ENCODE measurements at places on chromosomes 16 and 17. TPM values are rescaled to one million over a fixed set of nuclear protein-coding genes. Genes with fewer than 3 reads are reported as not detected.

Gene FSCN2
- polyA plus RNA-seq: 1.6 TPM

Gene NOD2
- 0.53 TPM for polyA plus RNA-seq

GRCh38 chr17:20925091-20925490, 117.7 kb downstream of the USP22 start:
- H3K27ac ChIP-seq: peak overlapping the region; percentile 35
- no peak overlapping the region for H3K4me3 ChIP-seq
- no peak for DNase-seq
- no peaks in the 10 kb centered on the region for H3K36me3 ChIP-seq
- peaks cover 2% of the 10 kb centered on the region for H3K4me1 ChIP-seq

DNA sequence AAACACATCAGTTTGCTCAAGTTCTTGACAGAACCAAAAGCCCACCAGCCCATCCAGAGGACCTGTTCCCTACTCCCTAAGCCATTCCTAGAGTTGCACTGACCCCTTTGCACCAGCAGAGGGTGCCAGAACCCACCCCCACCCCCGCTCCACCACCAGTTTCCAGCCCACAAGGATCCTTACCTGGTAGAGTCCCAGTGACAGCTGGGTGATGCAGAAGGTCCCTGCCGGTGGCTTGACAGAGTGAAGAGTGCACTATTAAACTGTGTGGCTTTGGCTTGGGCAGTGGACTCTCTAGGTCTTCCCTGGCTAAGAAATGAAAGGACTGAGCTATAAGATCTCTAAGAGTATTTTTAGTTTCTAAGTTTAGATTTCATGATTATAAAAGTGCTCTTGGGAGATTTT, 73.3 kb upstream of the MTMR4 start:
- peak; percentile 13 for DNase-seq
- no peaks in the 10 kb centered on the region for H3K27me3 ChIP-seq
- no peaks in the 10 kb centered on the region for H3K36me3 ChIP-seq

DNA sequence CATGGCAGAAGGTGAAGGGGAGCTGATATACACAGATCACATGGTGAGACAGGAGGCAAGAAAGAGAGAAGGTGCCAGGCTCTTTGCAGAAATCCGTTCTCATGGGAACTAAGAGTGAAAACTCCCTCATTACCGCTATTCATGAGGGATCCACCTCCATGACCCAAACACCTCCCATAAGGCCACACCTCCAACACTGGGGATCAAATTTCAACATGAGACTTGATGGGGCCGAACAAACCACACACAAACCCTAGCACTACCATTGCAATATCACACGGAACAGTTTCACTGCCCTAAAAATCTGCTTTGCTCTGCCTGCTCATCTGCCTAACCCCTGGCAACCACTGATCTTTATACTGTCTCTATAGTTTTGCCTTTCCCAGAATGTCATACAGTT, 34.8 kb downstream of the C17orf67 start:
- H3K4me1 ChIP-seq: no peaks in the 10 kb centered on the region
- no peak overlapping the region for H3K4me3 ChIP-seq

Gene SMPD3
- polyA plus RNA-seq: 1.6 TPM

DNA sequence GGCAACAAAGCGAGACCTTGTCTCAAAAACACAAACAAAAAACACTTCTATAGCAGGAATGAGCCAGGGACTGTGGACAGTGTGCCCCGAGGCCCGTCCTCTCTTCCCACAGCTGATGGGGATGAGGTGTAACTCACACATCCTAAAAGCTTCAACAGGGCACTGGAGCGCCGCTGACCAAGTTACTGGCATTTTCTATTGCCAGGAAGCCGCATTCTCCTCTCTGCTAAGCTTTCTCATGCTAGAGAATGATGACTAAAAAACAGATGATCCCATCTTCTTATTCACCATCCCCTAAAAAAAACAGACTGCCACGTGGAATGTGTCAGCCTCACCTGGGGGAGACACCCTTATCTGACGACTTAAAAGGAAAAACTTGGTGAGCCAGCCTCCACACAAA, 16.3 kb downstream of the CARHSP1 start:
- H3K36me3 ChIP-seq: no peaks in the 10 kb centered on the region
- H3K4me3 ChIP-seq: no peak overlapping the region
- DNase-seq: no peak
- peaks cover 10% of the 10 kb centered on the region for H3K4me1 ChIP-seq
- H3K27ac ChIP-seq: no peak overlapping the region

DNA sequence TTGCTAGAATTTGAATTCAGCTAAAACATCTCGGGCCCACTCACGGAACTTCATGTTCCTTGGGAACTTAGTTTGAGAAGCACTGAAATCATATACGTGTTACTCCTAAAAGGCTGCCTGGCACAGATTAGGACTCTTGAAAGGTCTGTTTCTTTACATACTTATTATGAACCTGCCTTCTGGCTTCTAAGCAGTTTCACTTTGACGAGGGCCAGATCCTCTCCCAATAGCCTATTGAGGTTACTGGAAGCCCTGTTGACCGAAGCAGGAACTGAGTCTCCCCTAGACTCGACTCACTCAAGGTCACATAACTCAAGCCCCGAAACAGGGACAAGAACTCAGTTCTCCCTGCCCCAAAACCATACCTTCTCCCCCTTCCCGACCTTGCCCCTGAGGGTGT, 121.9 kb upstream of the PLCG2 start:
- H3K4me1 ChIP-seq: peaks cover 25% of the 10 kb centered on the region
- no peak for DNase-seq
- no peaks in the 10 kb centered on the region for H3K27me3 ChIP-seq
- no peaks in the 10 kb centered on the region for H3K36me3 ChIP-seq
- H3K27ac ChIP-seq: peak overlapping the region; percentile 78

- no peaks in the 10 kb centered on the region for H3K4me1 ChIP-seq
- no peaks in the 10 kb centered on the region for H3K36me3 ChIP-seq
- no peak overlapping the region for H3K4me3 ChIP-seq
- no peak overlapping the region for H3K27ac ChIP-seq
- DNase-seq: no peak
Observed at GRCh38 chr17:3039736-3040135, 23.7 kb downstream of the OR1D5 start.

DNA sequence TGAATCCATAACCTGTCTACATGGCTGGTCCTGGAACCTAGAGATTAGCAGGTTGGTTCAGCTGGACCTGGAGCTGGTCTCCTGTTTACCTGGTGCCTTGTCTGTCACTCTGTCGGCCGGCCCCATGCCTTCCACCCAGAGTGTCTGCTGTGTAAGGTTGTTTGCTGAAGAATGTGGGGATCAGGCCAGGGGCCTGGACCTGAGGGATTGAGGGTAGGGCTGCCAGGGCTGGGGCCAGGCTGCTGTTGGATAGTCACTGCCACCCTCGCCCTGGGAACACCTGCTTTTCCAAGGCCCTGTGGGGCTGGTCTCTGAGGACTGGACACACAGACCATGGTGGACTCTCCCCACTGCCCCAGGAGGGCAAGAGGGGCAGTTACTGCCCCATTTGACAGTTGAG, 1.4 kb downstream of the NHERF2 start:
- no peaks in the 10 kb centered on the region for H3K36me3 ChIP-seq
- no peaks in the 10 kb centered on the region for H3K27me3 ChIP-seq
- no peak overlapping the region for H3K4me3 ChIP-seq

- H3K27me3 ChIP-seq: no peaks in the 10 kb centered on the region
- H3K4me3 ChIP-seq: no peak overlapping the region
- no peak overlapping the region for H3K27ac ChIP-seq
- peaks cover 8% of the 10 kb centered on the region for H3K4me1 ChIP-seq
- no peaks in the 10 kb centered on the region for H3K36me3 ChIP-seq
- peak; percentile 77 for DNase-seq
Observed at GRCh38 chr17:57597531-57598453, 147.3 kb downstream of the CCDC182 start.

Gene UMOD
- polyA plus RNA-seq: not detected

- no peak for DNase-seq
- H3K27me3 ChIP-seq: peaks cover 10% of the 10 kb centered on the region
- no peaks in the 10 kb centered on the region for H3K36me3 ChIP-seq
- H3K4me1 ChIP-seq: peaks cover 5% of the 10 kb centered on the region
- no peak overlapping the region for H3K27ac ChIP-seq
Observed at GRCh38 chr16:88940862-88941817, 35.9 kb downstream of the CBFA2T3 start.

DNA sequence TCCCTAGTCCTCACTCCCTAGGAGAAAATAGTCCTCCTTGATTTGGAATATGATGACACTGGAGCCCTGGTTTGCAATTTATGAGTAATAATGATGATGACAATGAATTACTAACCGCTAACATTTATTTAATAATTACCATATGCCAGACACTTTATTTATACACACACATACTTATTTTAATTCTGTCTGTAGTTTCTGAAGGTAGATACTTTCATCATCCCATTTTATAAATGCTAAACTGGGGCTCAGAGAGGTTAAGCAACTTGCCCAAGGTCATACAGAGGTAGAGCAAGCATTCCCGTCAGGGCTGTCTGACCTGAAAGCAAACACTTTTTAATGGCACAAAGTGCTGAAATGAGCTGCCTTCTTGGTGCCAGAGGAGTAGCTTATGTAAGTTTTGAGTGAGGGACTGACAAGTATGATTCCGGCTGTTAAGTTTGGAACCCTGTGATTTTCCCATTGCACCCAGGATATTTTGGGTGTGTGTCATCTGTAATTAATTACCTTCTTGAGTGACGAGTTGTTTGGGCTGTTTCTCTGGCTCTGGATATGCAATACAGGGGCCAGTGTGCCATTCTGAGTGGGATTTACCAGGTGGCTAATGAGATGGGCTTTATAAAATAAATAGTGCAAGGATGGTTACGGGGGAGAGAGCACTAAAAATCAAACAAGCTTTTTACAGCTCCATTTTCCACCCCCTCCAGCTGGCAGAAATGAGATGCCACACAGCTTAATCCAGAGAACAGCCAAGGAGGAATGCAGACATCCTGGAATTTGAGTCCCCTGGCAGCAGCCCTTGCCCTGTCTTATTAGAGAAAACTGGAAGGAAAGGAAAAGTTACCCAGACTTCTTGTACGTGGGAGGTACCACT, 211.8 kb downstream of the SNX29 start:
- no peak for DNase-seq
- no peak overlapping the region for H3K27ac ChIP-seq
- no peak overlapping the region for H3K4me3 ChIP-seq
- H3K27me3 ChIP-seq: no peaks in the 10 kb centered on the region
- no peaks in the 10 kb centered on the region for H3K4me1 ChIP-seq

- H3K4me1 ChIP-seq: peaks cover 18% of the 10 kb centered on the region
- H3K27me3 ChIP-seq: no peaks in the 10 kb centered on the region
- no peak overlapping the region for H3K4me3 ChIP-seq
- H3K27ac ChIP-seq: no peak overlapping the region
- H3K36me3 ChIP-seq: no peaks in the 10 kb centered on the region
Observed at GRCh38 chr17:27631411-27631760, 398 bp downstream of the LGALS9 start.

Gene KRT40
- not detected for polyA plus RNA-seq

DNA sequence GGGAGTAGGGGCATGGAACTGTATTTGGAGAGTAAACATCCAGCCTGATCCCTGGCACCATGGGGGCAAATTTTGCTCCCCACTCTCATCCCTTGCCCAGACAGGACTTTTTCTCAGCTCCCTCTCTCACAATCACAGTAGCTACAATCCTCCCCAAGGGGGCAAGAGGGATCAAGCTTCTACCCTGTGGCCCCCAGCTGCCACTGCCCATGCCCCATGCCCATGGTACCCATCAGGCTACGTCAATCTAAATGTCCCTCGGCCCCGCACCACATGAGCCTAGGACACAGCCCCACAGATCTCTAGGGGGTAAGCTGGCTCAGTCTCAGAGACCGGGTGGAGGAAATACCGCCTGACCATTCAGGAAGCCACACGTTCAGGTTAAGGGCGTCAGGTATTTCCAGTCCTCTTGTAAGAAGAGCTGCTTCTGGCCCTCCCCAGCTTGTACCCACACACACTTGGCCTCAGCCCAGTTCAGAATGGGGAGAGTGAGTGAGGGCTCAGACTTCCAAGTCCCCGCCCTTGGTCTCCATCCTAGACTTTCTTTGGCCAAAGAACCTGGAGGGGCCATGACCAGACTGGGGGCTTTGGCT, 1.8 kb downstream of the CACNB1 start:
- no peak overlapping the region for H3K27ac ChIP-seq
- no peaks in the 10 kb centered on the region for H3K36me3 ChIP-seq
- peaks cover 6% of the 10 kb centered on the region for H3K4me1 ChIP-seq
- H3K27me3 ChIP-seq: no peaks in the 10 kb centered on the region

DNA sequence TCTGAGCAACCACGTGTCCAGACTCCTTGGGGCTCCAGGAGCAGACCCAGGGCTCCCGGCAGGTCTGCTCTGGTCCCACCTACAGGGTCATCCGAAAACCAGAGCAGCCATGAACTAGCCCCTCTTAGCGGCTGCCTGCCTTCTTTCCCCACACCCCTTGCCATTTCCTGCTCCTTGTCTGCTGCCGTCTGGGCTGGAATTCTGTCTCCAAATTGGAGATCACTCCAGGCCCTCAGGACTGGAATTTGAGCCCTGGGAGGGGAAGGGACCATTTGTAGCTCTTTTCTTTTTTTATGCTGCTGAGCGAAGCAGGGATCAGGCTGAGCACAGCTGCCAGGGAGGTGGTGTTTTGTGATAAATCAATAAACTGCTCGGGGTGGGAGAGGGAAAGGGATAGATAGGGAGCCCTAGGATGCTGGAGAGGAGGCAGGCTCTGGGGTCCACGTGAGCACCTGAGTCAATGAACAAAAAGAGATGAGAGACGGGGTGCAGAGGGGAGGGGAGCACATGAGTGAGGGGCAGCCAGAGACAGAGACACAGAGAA, 257.5 kb downstream of the ENGASE start:
- DNase-seq: no peak
- no peaks in the 10 kb centered on the region for H3K36me3 ChIP-seq
- H3K4me1 ChIP-seq: no peaks in the 10 kb centered on the region
- H3K27ac ChIP-seq: no peak overlapping the region

- no peak overlapping the region for H3K4me3 ChIP-seq
- H3K4me1 ChIP-seq: no peaks in the 10 kb centered on the region
- no peaks in the 10 kb centered on the region for H3K36me3 ChIP-seq
- H3K27me3 ChIP-seq: no peaks in the 10 kb centered on the region
- H3K27ac ChIP-seq: no peak overlapping the region
Observed at GRCh38 chr17:49216953-49217650, 6.6 kb downstream of the ABI3 start.

DNA sequence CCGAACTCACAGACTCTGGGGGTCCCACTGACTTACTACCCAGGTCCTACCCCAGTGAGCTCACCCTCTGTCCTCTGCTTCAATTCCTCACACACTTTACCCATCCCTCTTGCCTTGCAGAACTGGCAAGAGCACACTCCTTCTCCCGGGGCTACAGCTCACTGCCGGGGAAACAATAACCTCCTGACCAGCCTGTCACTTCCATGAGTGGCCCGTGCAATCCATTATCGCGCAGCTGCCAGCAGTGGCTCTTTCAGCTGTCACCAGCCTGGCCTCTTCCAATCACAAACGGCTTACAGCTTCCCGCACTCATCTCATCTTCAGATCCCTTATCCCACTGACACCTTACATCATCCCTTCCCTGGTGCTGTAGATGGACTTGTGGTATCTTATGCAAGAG, 79.5 kb downstream of the CPPED1 start:
- H3K4me1 ChIP-seq: no peaks in the 10 kb centered on the region
- no peak overlapping the region for H3K27ac ChIP-seq
- no peak for DNase-seq
- H3K4me3 ChIP-seq: no peak overlapping the region
- no peaks in the 10 kb centered on the region for H3K36me3 ChIP-seq
